ENCODE measurements at places on chromosomes 7 and 10.

DNA sequence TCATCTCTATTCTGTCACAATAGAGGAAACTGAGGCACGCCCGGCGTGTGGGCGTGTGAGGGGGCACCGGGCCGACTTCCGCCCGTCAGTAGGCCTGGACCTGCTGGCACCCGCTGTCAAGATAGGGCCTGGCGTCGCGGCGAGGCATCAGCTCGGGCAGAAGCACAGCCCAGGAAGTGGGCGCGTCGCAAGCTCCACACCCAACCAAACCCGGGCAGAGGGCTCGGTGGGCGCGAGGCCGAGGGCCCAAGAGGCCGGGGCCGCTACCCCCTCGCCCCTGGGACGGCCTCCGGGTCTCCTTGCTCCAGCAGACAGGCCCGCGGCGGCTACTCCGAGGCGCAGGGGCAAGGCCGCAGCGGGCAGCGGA, 91.2 kb downstream of the SPAG6 start:
- DNase-seq, result peak; percentile 67

DNA sequence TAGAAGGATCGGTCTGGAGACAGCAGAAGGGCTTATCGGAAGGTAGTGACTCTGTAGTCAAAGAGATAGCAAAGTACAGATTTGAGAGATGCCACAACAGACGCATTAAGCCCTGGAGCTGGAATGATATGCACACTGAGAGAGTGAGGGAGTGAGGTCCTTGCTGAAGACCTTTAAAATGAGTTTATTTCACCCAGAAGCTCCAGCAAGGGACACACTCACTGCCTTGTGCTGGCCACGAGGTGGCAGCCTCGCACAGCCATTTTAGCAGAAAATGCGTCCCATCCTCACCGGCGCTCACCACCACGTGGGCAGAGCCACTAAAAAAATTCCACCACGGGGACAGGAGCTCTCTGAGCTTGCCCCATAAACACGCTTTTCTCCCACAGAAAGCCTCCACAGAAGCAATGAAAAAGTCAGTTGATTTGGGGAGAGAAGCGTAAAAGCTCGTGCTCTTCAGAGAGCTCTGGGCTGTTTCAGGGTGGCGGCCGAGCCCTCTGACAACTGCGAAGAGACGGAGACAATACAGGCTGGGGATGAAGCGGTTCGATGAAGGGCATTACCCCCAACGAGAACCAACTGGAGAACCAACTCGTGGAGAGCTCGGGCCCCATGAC, 163.0 kb upstream of the KLF14 start:
- peak; percentile 93 for DNase-seq

GRCh38 chr10:83917537-83918506, 221.5 kb upstream of the GHITM start:
- no peak for DNase-seq

DNA sequence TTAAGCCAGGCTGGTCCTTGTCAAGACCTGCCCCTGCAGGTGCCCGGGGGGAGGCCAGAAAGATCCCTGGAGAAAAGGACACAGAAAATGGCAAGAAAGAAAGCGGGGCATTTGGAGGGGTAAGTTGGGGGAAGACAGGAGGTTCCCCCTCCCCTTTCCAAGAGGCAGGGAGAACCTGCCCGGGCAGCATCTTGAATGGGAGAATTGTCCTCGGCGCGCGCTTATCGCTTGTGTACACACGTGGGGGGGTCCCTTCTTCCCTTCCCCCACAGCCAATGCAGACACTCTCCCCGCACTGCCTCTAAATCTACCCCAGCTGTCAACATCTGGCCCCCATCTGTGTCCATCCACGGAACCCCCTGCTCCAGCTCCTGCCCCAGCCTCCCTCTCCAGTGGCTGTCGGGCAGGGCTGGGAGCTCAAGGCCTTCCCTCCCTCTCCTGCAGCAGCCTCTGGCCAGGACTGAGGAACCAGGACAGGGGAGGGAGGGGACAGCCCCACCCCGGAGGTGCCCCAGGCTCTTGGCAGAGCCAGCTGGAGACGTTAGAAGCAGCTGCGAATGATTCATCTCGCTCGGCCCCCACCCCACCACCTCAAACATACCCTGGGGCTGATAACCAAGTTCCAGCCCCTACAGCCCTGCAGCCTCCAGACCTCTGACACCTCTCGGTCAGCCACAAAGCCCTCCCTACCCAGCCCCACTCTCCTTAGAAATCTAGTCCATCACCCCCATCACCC, 25.3 kb downstream of the EPHB4 start:
- DNase-seq, result no peak

GRCh38 chr7:17367502-17367901, 69.0 kb downstream of the AHR start:
- DNase-seq, result no peak

- no peak for DNase-seq
These were observed 98.2 kb downstream of the KIAA1217 start for GRCh38 chr10:24307116-24307515.

- DNase-seq, result no peak
These were observed 13.1 kb upstream of the IMPDH1 start for GRCh38 chr7:128422842-128423241.

DNA sequence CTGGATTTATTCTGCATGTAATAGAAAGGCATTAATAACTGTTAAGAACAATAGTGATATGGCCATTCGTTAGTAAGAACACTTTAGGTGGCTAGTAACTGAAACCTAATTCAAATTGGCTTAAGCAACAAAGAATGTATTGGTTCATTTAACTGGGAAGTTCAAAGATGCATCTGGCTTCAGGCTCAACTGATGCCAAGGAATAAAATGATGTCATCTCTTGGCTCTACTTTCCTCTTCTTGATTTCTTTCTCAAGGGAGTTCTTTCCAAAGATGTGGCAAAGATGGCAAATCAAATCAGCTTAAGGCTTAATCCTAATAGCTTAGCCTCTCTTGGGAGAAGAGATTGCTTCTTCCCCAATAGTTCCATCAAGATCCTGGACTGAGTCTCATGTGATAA, 51.6 kb downstream of the PIK3CG start:
- DNase-seq, result no peak

DNA sequence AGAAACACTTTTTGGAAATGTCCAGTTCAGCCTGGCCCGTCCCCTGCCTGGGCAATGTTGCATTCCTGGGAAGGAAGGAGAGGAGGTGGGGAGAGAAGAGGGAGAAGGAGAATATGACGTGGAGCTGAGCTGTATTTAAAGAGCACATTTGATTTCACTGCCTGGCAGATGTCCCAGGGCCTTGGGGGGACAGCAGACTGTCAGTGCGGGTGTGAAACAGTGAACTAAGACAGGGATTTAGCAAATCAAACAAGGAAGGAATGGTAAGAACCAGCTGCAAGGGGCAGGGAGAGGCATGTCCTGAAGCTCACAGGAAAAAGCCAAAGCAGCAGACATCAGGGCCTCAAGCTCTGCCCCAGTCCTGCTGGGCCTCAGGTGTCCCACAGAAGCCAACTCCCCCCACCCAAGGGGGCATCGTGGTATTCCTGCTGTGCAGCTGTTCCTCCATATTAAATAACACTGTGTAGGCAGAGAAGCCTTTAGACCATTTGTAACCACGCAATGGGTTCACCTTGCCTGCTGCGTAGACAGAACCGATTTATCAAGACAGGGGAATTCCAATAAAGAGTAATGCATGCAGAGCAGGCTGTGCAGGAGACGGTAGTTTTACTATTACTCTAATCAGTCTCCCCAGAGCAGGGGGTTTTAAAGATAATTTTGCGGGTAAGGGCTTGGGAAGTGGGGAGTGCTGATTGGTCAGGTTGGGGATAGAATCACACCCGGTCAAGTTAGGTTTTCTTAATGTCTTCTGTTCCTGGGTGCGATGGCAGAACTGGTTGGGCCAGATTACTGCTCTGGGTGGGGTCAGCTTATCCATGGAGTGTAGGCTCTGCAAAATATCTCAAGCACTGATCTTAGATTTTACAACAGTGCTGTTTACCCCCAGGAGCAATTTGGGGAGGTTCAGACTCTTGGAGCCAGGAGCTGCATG, 18.3 kb downstream of the LEP start:
- DNase-seq, result no peak

DNA sequence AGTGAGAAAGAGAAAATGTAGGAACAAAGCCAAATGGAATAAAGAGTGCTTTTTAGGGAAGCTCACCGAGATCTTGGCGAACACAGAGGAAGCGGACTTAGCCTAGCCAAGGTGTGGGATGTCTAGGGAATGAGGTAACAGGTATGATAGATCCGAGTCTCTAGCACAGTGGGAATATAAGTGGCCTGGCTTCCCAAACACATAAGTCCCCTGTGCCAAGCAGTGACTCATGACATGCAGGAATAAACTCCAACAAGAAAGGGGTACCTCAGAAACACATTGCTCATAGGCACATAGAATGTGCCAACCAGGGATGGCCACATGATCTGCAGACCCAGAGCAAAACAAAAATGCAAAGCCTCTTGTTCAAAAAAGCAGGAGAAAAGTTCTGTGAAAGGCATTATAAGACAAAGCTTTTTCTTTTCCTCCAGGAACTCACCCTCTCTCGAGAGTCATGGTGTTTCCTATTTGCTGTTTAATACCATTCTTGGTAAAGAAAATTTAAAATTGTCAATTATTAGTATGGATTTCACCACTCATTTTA, 542.5 kb downstream of the GATA3 start:
- no peak for DNase-seq

DNA sequence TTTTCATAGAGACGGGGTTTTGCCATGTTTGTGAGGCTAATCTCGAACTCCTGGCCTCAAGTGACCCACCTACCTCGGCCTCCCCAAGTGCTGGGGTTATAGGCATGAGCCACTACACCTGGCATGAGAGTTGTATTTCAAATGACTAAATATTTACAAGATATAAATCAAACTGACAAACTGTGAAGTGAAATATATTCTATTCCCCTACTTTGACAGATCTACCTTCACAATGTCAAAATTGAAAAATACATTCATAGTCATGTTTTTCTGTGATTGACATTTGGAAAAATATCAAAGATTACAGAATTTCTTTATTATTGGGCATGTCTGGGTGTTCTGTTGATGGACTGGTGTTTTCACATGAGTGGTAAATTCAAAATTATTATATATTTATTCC, 16.4 kb upstream of the SNX10 start:
- no peak for DNase-seq

DNA sequence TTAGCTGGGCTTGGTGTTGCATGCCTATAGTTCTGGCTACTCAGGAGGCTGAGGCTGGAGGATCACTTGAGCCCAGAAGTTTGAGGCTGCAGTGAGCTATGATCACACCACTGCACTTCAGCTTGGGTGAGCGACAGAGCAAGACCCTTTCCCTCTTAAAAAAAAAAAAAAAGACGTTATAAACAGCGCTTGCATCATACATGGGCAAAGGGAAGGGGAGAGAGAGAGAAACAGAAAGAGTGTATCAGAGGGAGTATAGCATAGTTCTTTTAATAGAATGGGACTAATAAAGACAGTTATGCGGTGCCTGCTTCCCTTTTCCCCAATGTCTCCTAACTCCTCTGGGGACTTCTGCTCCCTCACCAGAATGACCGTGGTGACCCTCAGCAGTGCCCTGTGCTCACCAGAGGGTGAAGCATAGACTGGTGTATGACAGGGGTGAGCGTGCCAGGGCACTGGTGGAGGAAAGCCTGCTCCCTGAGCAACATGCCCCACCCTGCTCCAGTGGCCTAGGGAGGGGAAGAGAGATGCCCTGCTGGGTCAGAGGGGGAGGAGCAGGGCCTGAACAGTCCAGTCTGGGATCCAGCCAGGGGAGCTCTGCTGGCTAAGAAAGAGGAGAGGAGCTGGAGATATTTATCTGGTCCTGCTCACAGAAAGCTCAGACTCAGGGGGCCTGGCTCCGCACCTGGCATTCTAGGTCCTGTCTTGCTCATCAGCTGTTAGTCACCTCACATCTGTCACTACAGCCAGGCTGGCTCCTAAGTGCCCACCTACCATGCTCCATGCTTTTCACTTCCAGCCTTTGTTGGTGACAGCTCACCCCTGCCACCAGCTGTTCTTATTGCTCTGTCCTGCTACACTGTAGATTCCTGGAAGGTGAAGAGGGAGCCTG, 2.2 kb downstream of the PDZD7 start:
- no peak for DNase-seq

DNA sequence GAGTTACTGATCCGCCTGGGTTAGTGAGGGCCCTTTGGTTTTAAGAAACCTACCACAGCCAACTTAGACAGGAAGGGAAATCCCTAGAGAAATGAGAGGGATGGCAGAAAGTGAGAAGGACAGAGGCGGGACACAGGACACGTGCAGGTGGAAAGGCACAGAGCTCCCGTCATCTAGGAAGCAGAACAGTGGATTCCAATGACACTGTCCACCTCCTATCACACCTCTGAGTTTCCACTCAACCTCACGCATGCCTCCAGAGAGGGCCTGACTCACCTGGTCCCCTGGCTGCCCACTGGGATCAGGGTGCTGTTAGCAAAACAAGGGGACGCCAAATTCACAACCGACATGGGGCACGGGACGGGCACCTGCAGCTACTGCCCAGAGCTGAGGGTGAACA, 26.3 kb downstream of the CPXM2 start:
- no peak for DNase-seq

- no peak for DNase-seq
These were observed 80.4 kb downstream of the VIPR2 start for GRCh38 chr7:159064121-159064815.

- DNase-seq, result no peak
These were observed 498.2 kb downstream of the PHTF2 start for GRCh38 chr7:78296644-78297371.

DNA sequence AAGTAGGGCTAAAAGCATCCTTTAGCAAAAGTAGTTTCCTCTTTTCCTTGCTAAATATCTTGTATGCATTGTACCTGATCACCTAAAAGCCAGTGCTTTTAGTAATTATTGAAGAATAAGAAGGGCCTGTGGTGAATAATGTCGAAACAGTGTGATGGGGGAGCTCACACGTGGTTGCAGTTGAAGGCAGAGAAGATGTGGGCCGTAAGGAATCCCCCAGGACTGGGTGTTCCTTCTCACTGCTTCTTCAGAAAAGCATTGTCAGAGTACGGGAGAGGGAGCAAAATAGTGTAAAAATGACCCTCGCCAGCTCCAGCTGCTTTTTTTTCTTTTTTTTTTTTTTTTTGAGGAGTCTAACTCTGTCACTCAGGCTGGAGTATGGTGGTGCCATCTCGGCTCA, 201.1 kb downstream of the NSUN6 start:
- DNase-seq, result no peak

DNA sequence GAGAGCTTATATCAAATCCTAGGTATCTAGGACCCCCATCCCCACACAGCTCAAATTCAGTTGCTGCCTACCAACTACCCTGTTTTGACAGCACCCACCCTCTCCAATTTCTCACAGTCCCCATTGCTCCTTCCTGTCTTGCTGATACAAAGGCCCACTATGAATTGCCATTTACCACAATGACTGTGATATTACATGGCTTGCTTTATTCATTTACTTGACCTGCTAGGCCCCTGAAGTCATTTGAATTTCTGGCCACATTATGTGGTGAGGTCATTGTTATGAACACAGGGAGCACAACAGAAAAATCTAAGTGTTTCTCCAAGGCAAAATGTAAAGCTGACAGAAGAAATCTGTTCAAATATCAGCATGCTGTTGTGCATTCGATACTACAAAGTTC, 101.4 kb downstream of the PPP1R17 start:
- DNase-seq, result no peak

- no peak for DNase-seq
These were observed 65.2 kb downstream of the TCF7L2 start for GRCh38 chr10:113015201-113015600.

GRCh38 chr7:32507414-32507813, 12.1 kb downstream of the AVL9 start:
- no peak for DNase-seq

GRCh38 chr7:7408001-7408770, 127.5 kb downstream of the COL28A1 start:
- no peak for DNase-seq
